Cardiac ventricle fibroblast (primary cell): ENCODE measurements at places on chromosomes 6 and 20. TPM values are rescaled to one million over a fixed set of nuclear protein-coding genes. Genes with fewer than 3 reads are reported as not detected.

GSTA4 gene
- 64.0 and 65.0 TPM in 2 replicates for total RNA-seq

PAK5 gene
- total RNA-seq: not detected in 2 replicates

HAO1 gene
- total RNA-seq: not detected in 2 replicates

OXT gene
- not detected in 2 replicates for total RNA-seq

DYNLT2 gene
- 0.19 and 0.49 TPM in 2 replicates for total RNA-seq

CST5 gene
- total RNA-seq: not detected in 2 replicates

LRP11 gene
- total RNA-seq: 26.2 and 44.3 TPM in 2 replicates

TBXT gene
- not detected in 2 replicates for total RNA-seq

PMEPA1 gene
- 1.8 and 4.0 TPM in 2 replicates for total RNA-seq

BPIFB4 gene
- 0.06 and 0.24 TPM in 2 replicates for total RNA-seq

TMEM74B gene
- total RNA-seq: not detected in 2 replicates

FAM210B gene
- total RNA-seq: 44.0 and 50.2 TPM in 2 replicates

GSTA1 gene
- total RNA-seq: not detected in 2 replicates

CNKSR3 gene
- 3.3 and 6.6 TPM in 2 replicates for total RNA-seq

FAXC gene
- total RNA-seq: under 0.01 TPM in 1 of 2 replicates, not detected in the other

BEND6 gene
- 9.9 and 11.2 TPM in 2 replicates for total RNA-seq

SRSF12 gene
- 0.24 and 0.62 TPM in 2 replicates for total RNA-seq

TCF19 gene
- 1.8 and 3.0 TPM in 2 replicates for total RNA-seq

PPIL1 gene
- 9.1 and 14.1 TPM in 2 replicates for total RNA-seq

GPR63 gene
- 0.05 and 0.06 TPM in 2 replicates for total RNA-seq

ZNF184 gene
- total RNA-seq: 2.7 and 3.7 TPM in 2 replicates

TNFRSF6B gene
- 2.5 and 3.1 TPM in 2 replicates for total RNA-seq

GTPBP2 gene
- 16.6 and 18.0 TPM in 2 replicates for total RNA-seq

WFDC2 gene
- not detected in 2 replicates for total RNA-seq

SIGLEC1 gene
- not detected in 2 replicates for total RNA-seq

CENPW gene
- total RNA-seq: 0.64 and 0.94 TPM in 2 replicates

PAK1IP1 gene
- total RNA-seq: 8.9 and 12.9 TPM in 2 replicates

RSPO3 gene
- 0.50 and 0.59 TPM in 2 replicates for total RNA-seq

CENPQ gene
- total RNA-seq: 2.4 and 2.7 TPM in 2 replicates

POLR3F gene
- total RNA-seq: 4.9 TPM in 2 replicates

FILIP1 gene
- 0.69 and 1.1 TPM in 2 replicates for total RNA-seq

RSPH9 gene
- total RNA-seq: 0.19 TPM in 1 of 2 replicates, not detected in the other

RGS17 gene
- total RNA-seq: 7.4 and 9.2 TPM in 2 replicates

RBPJL gene
- total RNA-seq: not detected in 2 replicates

SEMG1 gene
- total RNA-seq: not detected in 2 replicates

LRRC73 gene
- 0.15 and 0.44 TPM in 2 replicates for total RNA-seq

TBX18 gene
- 21.2 and 23.6 TPM in 2 replicates for total RNA-seq

MUCL3 gene
- total RNA-seq: not detected in 2 replicates

DEFB124 gene
- total RNA-seq: not detected in 2 replicates

MYL9 gene
- 30.6 and 39.0 TPM in 2 replicates for total RNA-seq

CST3 gene
- total RNA-seq: 3,122 and 3,177 TPM in 2 replicates

GHRH gene
- not detected in 2 replicates for total RNA-seq

C20orf202 gene
- total RNA-seq: not detected in 2 replicates

TSPO2 gene
- total RNA-seq: not detected in 2 replicates

ALDH8A1 gene
- total RNA-seq: 0.59 TPM in 1 of 2 replicates, not detected in the other

BFSP1 gene
- 1.6 and 2.2 TPM in 2 replicates for total RNA-seq
